WTC11 (cell line): ENCODE measurements at places on chromosomes 5 and 9. TPM values are rescaled to one million over a fixed set of nuclear protein-coding genes. Genes with fewer than 3 reads are reported as not detected.

DNA sequence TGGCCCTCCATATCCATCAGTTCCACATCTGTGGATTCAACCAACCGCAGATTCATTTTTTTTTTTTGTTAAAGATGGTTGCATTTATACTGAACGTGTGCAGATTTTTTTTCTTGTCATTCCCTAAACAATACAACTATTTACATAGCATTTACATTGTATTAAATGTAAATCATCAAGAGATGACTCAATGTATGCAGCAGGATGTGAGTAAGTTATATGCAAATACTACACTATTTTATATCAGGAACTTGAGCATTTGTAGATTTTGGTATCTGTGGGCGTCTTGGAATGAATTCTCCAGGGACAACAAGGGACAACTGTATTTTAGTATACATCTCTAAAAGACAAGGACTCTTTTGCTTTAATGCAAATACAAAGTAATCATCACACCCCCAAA, 299.2 kb upstream of the ZNF608 start:
- peaks cover 62% of the 10 kb centered on the region for H3K4me1 ChIP-seq
- no peaks in the 10 kb centered on the region for H3K36me3 ChIP-seq
- no peak overlapping the region for H3K27ac ChIP-seq

Gene PCDHA5
- total RNA-seq, result 0.85 to 0.94 TPM (median 0.90 TPM) in 3 replicates

GRCh38 chr9:77016526-77017504, 2.6 kb upstream of the FOXB2 start:
- no peaks in the 10 kb centered on the region for H3K36me3 ChIP-seq
- peaks cover 74% of the 10 kb centered on the region for H3K4me1 ChIP-seq
- no peak overlapping the region for H3K27ac ChIP-seq
- DNase-seq, result peak; percentile 55
- H3K4me3 ChIP-seq, result peak overlapping the region; percentile 78

DNA sequence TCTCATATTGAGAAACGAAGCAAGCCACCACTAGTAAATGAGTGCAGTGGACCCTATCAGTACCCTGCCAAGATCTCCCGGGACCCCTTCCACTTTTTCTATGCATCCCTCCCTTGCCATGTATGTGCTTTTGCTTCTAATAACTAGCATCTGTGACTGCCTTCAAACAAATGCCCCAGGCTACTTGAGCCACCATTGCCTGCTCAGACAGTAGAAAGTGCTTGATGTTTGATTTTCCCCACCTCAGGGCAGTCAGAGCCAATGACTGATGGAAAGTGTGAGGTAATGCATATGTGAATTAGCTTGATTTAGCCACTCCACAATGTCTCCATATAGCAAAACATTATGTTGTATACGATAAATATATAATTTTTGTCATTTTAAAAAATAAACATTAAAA, 797.3 kb upstream of the ACO1 start:
- no peaks in the 10 kb centered on the region for H3K36me3 ChIP-seq
- H3K27me3 ChIP-seq, result no peaks in the 10 kb centered on the region
- H3K27ac ChIP-seq, result no peak overlapping the region
- no peaks in the 10 kb centered on the region for H3K4me1 ChIP-seq
- no peak for DNase-seq

DNA sequence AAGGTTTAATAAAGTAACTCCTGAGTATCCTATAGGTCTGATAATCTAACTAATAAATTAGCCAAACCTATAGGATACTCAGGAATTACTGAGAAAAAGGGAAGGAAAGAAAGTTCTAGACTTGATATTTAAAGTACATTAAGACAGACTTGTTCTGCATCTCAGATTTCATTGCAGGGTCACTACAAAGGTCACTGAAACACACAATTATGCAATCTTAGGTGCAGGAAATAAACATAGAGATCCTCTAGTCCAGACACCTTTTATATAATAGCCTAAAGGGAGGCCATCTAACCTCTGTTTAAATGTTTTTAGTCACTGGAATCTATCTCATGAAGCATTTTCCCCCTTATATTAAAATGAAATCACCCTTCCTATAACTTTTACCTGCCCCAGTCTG, 1215.7 kb downstream of the MAT2B start:
- no peak overlapping the region for H3K27ac ChIP-seq
- H3K4me1 ChIP-seq, result no peaks in the 10 kb centered on the region
- DNase-seq, result no peak
- H3K27me3 ChIP-seq, result no peaks in the 10 kb centered on the region

- H3K36me3 ChIP-seq, result no peaks in the 10 kb centered on the region
- peak overlapping the region; percentile 80 for H3K4me3 ChIP-seq
- H3K27ac ChIP-seq, result peak overlapping the region; percentile 72
- H3K27me3 ChIP-seq, result peaks cover 7% of the 10 kb centered on the region
- H3K4me1 ChIP-seq, result peaks cover 22% of the 10 kb centered on the region
- DNase-seq, result no peak
These were observed 1.1 kb downstream of the DMRTA1 start for GRCh38 chr9:22447618-22448305.

GRCh38 chr5:87541676-87542075, 128.9 kb upstream of the CCNH start:
- H3K4me3 ChIP-seq, result no peak overlapping the region
- peaks cover 18% of the 10 kb centered on the region for H3K4me1 ChIP-seq
- no peaks in the 10 kb centered on the region for H3K36me3 ChIP-seq
- H3K27me3 ChIP-seq, result no peaks in the 10 kb centered on the region

- no peaks in the 10 kb centered on the region for H3K27me3 ChIP-seq
- H3K4me3 ChIP-seq, result peak overlapping the region; percentile 24; the same call in 1 of the 2 replicates
- H3K27ac ChIP-seq, result peak overlapping the region; percentile 31; the same call in 1 of the 2 replicates
- peaks cover 26% of the 10 kb centered on the region for H3K4me1 ChIP-seq
These were observed 3.3 kb downstream of the PSAT1 start for GRCh38 chr9:78300209-78300608.

Gene FABP6
- 2.3 to 4.9 TPM (median 2.9 TPM) in 3 replicates for total RNA-seq

DNA sequence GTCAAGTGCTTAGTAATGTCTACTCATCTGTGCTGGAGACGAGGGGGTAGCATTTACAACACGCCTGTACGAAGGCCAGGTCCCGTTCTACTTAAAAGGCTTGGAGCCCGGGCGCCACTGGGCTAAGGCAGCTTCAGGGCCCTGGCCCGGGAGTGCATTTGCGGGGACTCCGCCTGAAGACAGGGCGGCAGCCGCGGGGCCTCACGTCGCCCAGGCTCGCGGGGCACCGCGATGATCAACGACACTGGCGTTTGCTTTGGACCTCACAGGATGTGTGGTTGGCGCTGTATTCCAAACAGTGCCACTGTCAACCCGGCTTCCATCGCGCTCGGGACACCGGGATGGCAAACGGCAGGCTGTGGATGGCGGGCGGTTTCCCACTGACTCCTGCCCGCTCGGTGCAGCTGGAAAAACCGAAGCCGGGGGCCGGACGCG, 1.1 kb upstream of the TENT4A start:
- peak overlapping the region; percentile 86 for H3K27ac ChIP-seq
- no peaks in the 10 kb centered on the region for H3K36me3 ChIP-seq
- peak overlapping the region; percentile 84 for H3K4me3 ChIP-seq
- peak; percentile 48 for DNase-seq
- peaks cover 17% of the 10 kb centered on the region for H3K27me3 ChIP-seq
- H3K4me1 ChIP-seq, result peaks cover 30% of the 10 kb centered on the region

Gene C9orf72
- 21.5 to 23.1 TPM (median 21.5 TPM) in 3 replicates for total RNA-seq

DNA sequence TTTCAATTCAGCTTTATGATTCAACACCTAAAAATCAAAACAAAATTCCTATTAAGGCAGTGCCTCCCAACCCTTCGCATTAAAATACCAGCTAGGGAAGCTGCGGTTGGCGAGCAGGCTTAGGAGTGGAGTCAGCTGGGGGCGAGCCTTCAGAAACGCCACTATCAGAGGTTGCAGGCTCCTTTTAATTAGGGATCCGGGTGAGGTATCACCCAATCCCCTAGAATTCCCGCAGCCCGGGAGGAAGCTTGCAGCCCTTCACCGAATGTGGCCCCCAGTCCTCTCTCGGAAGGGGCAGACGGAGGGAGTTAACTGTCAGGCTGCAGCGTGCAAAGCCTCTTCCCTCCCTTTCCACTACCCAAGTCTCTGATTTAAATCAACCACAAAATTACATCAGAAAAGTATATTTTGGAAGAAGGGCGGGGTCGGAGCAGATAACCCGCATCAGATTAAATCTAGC, 1.7 kb downstream of the STC2 start:
- H3K4me1 ChIP-seq, result peaks cover 44% of the 10 kb centered on the region
- no peak for DNase-seq
- peaks cover 4% of the 10 kb centered on the region for H3K27me3 ChIP-seq
- 0 out of 2 replicates have a peak overlapping the region, but pooled peaks have one; percentile 29 for H3K27ac ChIP-seq
- H3K36me3 ChIP-seq, result peaks cover 50% of the 10 kb centered on the region

Gene AMBP
- 3.3 to 3.6 TPM (median 3.5 TPM) in 3 replicates for total RNA-seq

Gene SLC25A2
- 0.24 TPM in 1 of 3 replicates, not detected in the others for total RNA-seq

DNA sequence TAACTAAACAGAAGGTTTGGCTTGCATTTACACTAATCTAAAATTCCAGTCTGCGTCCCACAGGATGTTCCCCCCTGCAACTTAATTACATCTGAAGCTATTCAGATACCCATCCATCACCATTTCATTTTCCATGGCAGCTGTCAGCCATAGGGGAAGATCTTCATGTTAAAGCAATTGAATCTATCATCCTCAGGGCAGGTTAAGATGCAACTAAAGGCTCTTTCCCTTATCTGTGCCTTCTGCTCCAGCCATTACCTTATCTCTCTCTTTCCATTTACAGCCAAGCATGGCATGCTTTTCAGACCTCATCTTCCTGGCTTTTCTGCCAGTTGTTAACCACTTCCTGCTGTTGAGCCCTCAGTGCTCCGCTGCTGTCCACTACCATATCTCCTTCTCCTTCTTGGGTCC, 15.8 kb upstream of the HACD4 start:
- no peak overlapping the region for H3K4me3 ChIP-seq
- no peaks in the 10 kb centered on the region for H3K36me3 ChIP-seq
- no peak overlapping the region for H3K27ac ChIP-seq
- no peaks in the 10 kb centered on the region for H3K27me3 ChIP-seq
- H3K4me1 ChIP-seq, result no peaks in the 10 kb centered on the region; the same call in 1 of the 2 replicates

- peaks cover 14% of the 10 kb centered on the region for H3K4me1 ChIP-seq
- no peaks in the 10 kb centered on the region for H3K27me3 ChIP-seq
- H3K36me3 ChIP-seq, result no peaks in the 10 kb centered on the region
- no peak for DNase-seq
These were observed 17.4 kb upstream of the FAM120A start for GRCh38 chr9:93434056-93434455.

GRCh38 chr5:122141751-122142150, 12.4 kb downstream of the ZNF474 start:
- no peak overlapping the region for H3K4me3 ChIP-seq
- H3K27me3 ChIP-seq, result no peaks in the 10 kb centered on the region
- no peak for DNase-seq
- H3K36me3 ChIP-seq, result no peaks in the 10 kb centered on the region
- no peak overlapping the region for H3K27ac ChIP-seq
